HepG2 (cell line): ENCODE measurements at places on chromosomes 1 and 21. TPM values are rescaled to one million over a fixed set of nuclear protein-coding genes. Genes with fewer than 3 reads are reported as not detected.

GRCh38 chr1:218433744-218434143, 88.6 kb downstream of the TGFB2 start:
- no peaks in the 10 kb centered on the region for H3K27me3 ChIP-seq
- peaks cover 8% of the 10 kb centered on the region; the same call in 1 of the 2 replicates for H3K4me1 ChIP-seq
- no peak overlapping the region for H3K4me3 ChIP-seq
- no peaks in the 10 kb centered on the region for H3K36me3 ChIP-seq
- DNase-seq = no peak

GRCh38 chr1:152169366-152170025, 10.5 kb upstream of the RPTN start:
- no peak for DNase-seq
- H3K4me1 ChIP-seq = no peaks in the 10 kb centered on the region
- no peaks in the 10 kb centered on the region for H3K36me3 ChIP-seq
- no peak overlapping the region for H3K27ac ChIP-seq
- H3K27me3 ChIP-seq = no peaks in the 10 kb centered on the region

DNA sequence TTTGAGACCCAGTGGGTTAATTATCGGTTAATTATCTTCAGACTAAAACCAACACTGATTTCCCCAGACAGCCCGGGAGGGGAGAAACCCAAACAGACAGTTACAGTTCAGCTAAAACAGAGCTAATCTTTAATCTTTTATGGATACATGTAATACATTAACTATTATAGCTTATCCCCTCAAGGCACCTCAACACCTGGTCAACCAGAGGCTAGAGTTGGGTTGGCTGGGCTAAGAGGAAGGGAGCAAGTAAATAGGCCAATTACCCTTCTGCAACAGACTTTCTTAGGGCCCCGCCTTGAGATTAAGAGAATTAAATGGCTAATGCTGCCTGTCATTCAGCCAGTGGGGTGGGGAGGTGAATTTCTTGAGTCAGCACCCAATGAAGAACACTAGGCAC, 6.6 kb upstream of the MED18 start:
- DNase-seq = no peak
- H3K27me3 ChIP-seq = no peaks in the 10 kb centered on the region

DNA sequence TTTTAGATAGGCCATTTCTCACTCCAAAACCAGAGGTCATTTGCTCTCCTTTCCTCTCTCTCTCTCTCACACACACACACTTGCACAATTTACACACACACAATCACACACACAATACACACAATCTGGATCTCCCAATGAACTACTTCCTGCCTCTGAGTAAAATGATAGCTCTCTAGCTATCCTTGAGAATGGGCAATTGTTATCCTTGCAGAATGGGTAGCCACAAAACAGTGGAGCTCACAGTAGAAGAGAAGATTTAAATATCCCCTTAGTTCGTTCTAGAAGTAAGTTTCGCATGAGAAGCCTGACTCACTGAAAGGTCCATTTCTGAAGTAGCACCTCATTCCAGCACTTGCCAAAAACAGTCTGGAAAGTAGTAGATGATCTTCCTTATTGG, 17.6 kb downstream of the PALMD start:
- no peak overlapping the region for H3K4me3 ChIP-seq
- H3K27me3 ChIP-seq = no peaks in the 10 kb centered on the region
- peaks cover 15% of the 10 kb centered on the region for H3K4me1 ChIP-seq
- H3K36me3 ChIP-seq = peaks cover 35% of the 10 kb centered on the region
- no peak overlapping the region for H3K27ac ChIP-seq

- no peak for DNase-seq
- peaks cover 30% of the 10 kb centered on the region; the same call in 2 of the 3 replicates for H3K27me3 ChIP-seq
- H3K4me1 ChIP-seq = no peaks in the 10 kb centered on the region
- H3K27ac ChIP-seq = no peak overlapping the region
- no peaks in the 10 kb centered on the region for H3K36me3 ChIP-seq
Observed at GRCh38 chr1:87134625-87135328, 193.9 kb upstream of the LMO4 start.

GRCh38 chr1:172993640-172994039, 57.1 kb downstream of the TNFSF18 start:
- no peaks in the 10 kb centered on the region for H3K36me3 ChIP-seq
- no peak for DNase-seq
- H3K27ac ChIP-seq = no peak overlapping the region
- H3K27me3 ChIP-seq = no peaks in the 10 kb centered on the region
- H3K4me1 ChIP-seq = no peaks in the 10 kb centered on the region

DNA sequence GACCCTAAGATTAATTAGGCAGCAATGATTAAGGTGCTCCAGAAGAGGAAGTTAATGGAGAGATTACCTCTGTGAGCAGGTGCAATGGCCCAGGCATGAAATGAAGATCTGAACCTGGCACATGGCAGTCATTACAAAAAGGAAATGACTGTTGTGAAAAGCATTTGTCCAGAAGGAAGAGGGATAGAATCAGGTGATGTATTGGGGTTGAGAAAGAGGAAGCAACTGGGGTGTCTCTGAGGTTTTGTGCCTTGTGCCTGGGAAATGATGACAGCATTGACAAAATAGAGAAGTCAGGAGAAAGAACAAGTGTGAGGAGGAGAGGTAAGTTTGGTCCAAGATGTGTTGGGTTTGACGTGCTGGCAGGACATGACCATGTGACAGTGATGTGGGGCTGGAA, 5.6 kb downstream of the CRCT1 start:
- H3K27me3 ChIP-seq = peaks cover 2% of the 10 kb centered on the region; the same call in 1 of the 2 replicates
- H3K4me1 ChIP-seq = no peaks in the 10 kb centered on the region
- no peak overlapping the region for H3K27ac ChIP-seq
- no peaks in the 10 kb centered on the region for H3K36me3 ChIP-seq

DNA sequence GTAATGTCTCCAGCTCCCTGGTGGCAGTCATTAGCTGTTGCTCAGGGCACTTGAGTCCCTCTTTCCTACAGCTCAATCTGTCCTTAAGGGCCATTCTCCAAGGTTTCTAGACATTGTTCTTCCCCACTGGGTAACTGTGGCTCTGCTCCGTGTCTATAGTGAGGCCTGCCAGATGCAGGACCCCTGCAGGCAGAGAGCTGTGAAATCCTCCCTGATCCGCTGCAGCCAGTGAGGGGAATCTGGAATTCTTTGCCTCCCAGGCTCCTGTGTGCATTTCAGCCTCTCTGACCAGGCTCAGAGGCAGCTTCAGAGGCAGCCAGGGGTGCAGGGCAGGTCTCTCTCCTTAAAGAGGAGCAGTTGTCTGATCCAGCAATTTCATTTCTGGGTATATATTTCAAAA, 14.4 kb upstream of the IGSF21 start:
- H3K27me3 ChIP-seq = peaks cover 3% of the 10 kb centered on the region; the same call in 1 of the 3 replicates
- H3K27ac ChIP-seq = no peak overlapping the region
- no peak for DNase-seq
- no peaks in the 10 kb centered on the region for H3K36me3 ChIP-seq
- no peaks in the 10 kb centered on the region for H3K4me1 ChIP-seq
- H3K4me3 ChIP-seq = no peak overlapping the region

DNA sequence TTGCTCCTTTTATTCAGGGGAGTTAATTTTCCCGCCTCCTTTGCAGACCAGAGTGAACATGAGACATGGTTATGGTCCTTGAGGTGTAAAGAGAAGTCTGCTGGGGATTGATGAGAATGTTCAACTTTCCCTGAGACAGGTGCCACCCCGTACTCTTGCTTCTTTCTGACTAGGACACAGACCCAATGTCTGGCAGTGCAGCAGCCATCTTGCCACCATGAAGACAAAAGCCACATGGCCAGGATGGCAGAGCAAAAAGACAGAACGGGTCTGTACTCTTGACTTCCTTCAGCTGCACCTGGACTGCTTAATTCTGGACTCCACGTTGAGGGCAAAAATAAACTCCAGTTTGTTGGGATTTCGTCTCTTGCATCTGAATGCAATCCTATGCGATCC, 54.1 kb downstream of the KLHDC7A start:
- no peak overlapping the region for H3K4me3 ChIP-seq
- H3K27me3 ChIP-seq = peaks cover 31% of the 10 kb centered on the region; the same call in 1 of the 3 replicates
- H3K36me3 ChIP-seq = no peaks in the 10 kb centered on the region

- no peaks in the 10 kb centered on the region for H3K36me3 ChIP-seq
- H3K4me1 ChIP-seq = no peaks in the 10 kb centered on the region
- no peak overlapping the region for H3K27ac ChIP-seq
- DNase-seq = no peak
- no peaks in the 10 kb centered on the region for H3K27me3 ChIP-seq
- H3K4me3 ChIP-seq = no peak overlapping the region
Observed at GRCh38 chr1:198922638-198923430, 284.0 kb downstream of the PTPRC start.

DNA sequence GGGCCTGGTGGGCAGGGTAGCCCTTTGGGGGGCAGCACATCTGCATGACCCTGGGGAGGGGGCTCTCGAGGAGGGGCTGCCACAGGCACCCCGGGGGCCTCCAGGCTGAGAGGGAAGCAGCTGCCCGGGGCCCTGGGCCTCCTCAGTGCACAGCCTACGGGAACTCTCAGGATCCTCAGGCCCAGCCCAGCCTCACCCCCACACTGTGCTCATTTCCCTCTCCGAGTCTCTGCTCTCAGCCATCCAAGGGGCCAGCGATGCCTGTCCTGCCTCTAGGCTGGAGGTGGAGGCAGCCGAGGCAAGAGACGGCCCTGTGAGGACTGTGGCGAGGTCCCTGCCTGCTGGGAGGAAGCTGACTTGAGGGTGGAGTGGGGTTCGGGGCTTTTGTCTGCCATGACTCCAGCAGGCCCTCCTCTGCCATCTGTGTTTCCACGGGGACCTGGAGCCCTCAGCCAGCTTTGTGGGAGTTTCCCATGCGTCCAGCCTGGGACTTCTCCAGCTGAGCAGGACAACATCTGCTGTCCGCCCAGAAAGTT, 7.2 kb upstream of the PLEKHG5 start:
- H3K36me3 ChIP-seq = no peaks in the 10 kb centered on the region
- peaks cover 26% of the 10 kb centered on the region for H3K27me3 ChIP-seq
- no peak overlapping the region for H3K27ac ChIP-seq
- H3K4me1 ChIP-seq = peaks cover 47% of the 10 kb centered on the region

GRCh38 chr1:173410133-173410793, 66.9 kb upstream of the PRDX6 start:
- no peak overlapping the region for H3K27ac ChIP-seq
- no peak overlapping the region for H3K4me3 ChIP-seq
- H3K27me3 ChIP-seq = no peaks in the 10 kb centered on the region
- H3K4me1 ChIP-seq = no peaks in the 10 kb centered on the region
- H3K36me3 ChIP-seq = no peaks in the 10 kb centered on the region

GRCh38 chr21:41358193-41359166, 3.3 kb upstream of the MX2 start:
- H3K4me1 ChIP-seq = peaks cover 42% of the 10 kb centered on the region
- DNase-seq = no peak
- no peak overlapping the region for H3K4me3 ChIP-seq

GRCh38 chr1:34165422-34165921, 442 bp upstream of the CSMD2 start:
- no peaks in the 10 kb centered on the region for H3K36me3 ChIP-seq
- no peak overlapping the region for H3K4me3 ChIP-seq
- H3K27me3 ChIP-seq = peaks cover 3% of the 10 kb centered on the region; the same call in 1 of the 2 replicates

DNA sequence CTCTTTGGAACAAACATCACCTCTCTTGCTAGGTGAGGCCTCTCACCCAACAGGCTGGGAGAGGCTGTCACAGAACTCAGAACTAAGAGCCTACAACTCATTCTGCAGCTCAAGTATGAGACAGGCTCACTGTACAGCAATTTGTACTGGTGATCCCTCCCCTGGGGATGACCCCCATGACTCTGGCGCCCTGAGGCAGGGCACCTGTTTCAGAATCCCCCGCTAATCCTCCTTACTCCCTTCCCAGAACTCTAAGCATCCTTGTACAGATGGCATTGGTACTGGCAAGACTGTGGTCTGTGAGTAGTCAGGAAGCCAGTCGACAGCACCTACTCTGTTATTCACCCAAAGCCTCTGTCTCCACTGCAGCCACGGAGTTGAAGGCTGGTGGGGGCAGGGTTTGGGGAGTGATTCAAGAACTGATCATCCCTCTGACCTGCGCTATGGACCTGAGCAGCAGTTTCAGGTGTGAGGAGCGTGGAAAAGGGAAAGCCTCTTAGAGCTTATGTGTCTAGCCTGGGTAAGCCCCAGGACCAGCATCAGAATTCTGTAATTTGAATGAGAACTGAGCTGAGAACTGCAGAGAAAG, 655.5 kb downstream of the KIF26B start:
- no peaks in the 10 kb centered on the region for H3K27me3 ChIP-seq
- H3K4me3 ChIP-seq = peak overlapping the region; percentile 22; the same call in 1 of the 2 replicates
- DNase-seq = no peak
- no peaks in the 10 kb centered on the region for H3K36me3 ChIP-seq
- peaks cover 79% of the 10 kb centered on the region for H3K4me1 ChIP-seq

SYTL1 gene
- total RNA-seq = 9.1 and 17.8 TPM in 2 replicates

FAM163A gene
- total RNA-seq = not detected in 2 replicates

NMNAT2 gene
- total RNA-seq = not detected in 2 replicates

SPRR2F gene
- not detected in 2 replicates for total RNA-seq

TLR5 gene
- total RNA-seq = not detected in 2 replicates

CA6 gene
- not detected in 2 replicates for total RNA-seq
